ENCODE measurements at places on chromosomes 4 and X. TPM values are rescaled to one million over a fixed set of nuclear protein-coding genes. Genes with fewer than 3 reads are reported as not detected.

DNA sequence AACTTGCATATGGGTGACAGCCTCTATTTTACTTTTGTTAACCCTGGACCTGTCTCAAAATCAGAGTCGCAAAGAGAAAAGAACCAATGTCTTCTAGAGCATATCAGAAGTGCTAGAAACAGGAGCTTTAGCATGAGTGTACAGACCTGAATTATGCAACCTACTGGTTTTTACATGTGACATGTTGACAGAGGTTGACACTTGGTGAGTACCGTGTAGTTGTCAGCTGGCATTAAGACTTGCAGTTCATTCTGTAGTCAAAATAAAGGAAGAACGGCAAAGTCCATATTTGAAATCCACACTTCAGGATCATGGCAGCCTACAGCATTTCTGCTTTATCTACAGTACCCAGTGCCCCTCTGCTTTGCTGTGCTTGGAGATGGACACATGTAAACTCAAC lies 291.9 kb upstream of the TENM3 start:
- no peak for DNase-seq

DNA sequence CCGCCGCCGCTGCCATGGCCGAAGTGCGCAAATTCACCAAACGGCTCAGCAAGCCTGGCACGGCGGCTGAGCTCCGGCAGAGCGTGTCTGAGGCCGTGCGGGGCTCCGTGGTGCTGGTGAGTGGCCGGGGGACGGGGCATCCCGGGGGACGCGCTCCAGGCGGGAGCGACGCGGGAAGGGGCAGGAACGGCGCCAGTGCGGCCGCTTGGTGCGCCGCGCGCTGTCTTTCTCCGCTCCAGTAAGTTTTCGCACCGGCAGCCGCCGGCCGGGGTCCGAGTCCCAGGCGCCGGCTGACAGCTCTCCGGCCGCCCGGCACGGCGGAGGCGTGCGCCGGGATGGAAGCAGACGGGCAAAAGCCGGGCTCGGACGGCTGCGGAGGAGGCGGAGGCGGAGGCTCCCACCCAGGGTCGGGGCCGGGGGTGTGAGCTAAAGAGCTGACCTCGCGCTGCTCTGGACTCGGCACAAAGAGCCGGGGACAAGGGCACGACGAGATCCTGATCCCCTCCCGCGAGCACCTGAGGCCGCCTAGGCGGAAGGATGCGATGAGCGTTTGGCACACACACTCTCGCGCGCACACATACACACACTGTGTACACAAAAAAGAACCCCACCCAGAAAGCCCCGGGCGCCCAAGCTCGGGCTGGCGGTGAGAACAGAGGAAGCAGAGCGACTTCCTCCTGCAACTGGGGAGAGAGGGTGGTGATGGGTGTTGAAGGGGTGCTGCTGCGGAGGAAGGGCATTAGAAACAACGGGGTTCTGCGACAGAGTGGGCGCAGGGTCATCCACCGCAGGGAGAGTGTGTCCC lies 545 bp downstream of the DOCK11 start:
- DNase-seq = peak; percentile 13

DNA sequence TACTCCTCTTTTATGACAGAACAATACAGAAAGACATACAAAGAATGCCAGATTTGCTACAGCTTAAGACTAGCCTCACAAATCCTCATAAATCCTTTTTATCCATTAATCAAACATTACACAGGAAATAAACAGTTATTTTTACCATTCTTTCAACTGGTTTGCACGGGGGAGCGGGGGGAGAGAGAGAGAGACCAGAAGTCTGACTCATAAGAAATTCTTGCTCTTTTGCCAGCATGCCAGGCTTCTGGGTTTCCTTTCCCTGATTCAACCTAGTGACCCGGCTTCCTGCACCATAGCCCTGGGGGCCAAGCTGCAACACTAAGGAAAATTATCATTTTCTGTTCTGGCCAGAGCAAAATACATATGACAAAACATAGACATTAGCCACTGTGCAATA lies 6.8 kb upstream of the RRAGB start:
- no peak for DNase-seq

GRCh38 chr4:20995610-20996009 lies 295.4 kb downstream of the PACRGL start:
- DNase-seq = no peak

DNA sequence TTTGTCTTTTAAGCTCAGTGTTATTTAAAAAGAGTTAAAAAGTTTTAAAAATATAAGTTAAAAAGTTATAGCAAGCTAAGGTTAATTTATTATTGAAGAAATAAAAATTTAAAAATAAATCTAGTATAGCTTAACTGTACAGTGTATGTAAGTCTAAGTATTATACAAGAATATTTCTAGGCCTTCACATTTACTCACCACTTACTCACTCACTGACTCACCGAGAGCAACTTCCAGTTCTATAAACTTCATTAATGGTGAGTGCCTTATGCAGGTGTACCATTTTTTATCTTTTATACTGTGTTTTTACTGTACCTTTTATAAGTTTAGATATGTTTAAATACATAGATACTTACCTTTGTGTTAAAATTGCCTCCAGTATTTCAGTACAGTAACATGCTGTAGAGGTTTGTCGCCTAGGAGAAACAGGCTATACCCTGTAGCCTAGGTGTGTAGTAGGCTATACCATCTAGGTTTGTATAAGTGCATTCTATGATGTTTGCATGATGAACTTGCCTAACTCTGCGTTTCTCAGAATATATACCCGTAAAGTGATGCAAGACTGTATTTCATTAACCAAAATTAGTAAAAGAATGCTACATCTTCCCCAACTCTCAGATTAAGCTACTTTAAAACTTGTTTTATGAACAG lies 202.9 kb downstream of the CFAP299 start:
- no peak for DNase-seq

DNA sequence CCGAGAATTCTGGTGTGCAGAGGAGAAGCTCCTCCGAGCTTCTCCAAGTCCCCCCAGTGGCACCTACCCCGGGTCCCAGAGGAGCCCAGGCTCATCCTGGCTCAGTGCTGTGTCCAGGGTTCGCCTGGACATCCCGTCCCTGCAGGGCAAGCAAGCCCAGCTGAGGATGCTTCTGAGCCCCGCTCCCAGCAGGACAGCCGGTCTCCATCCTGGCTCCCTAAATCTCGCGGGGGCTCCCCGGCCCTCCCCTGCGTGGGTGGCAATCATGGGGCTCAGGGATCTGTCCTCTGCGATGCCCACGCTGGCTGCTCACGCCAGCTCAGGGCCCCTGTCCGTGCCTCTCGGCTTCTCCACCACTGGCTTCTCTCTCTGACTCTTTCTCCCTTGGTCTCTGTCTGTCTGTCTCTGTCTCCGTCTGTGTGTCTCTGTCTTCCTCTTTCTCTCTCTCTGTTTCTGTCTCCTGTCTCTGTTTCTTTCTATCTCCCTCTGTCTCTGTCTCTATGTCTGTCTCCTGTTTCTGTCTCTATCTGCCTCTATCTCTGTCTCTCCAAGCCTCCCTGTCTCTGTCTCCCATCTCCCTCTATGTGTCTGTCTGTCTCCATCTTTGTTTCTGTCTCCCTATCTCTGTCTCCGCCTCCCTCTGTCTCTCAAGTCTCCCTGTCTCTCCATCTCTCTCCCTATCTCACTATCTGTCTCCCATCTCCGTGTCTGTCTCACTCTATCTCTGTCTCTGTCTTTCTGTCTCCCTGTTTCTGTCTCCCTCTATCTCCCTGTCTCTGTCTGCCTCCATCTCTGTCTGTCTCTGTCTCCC lies 27.8 kb upstream of the SLC25A6 start:
- DNase-seq = no peak

GRCh38 chrX:129549124-129549523 lies 9.1 kb downstream of the OCRL start:
- no peak for DNase-seq

- DNase-seq = no peak
Observed at GRCh38 chr4:27101126-27101525, 240.5 kb downstream of the STIM2 start.

The SMIM10L2A gene
- 2.1 TPM for total RNA-seq

The DCAF16 gene
- total RNA-seq = 52.3 TPM

The ZIC3 gene
- not detected for total RNA-seq

The TLR10 gene
- total RNA-seq = not detected

The TMPRSS11B gene
- total RNA-seq = not detected

The NSUN7 gene
- 19.6 TPM for total RNA-seq
